ENCODE measurements at places on chromosomes 3 and 15. TPM values are rescaled to one million over a fixed set of nuclear protein-coding genes. Genes with fewer than 3 reads are reported as not detected.

Gene TIMP4
- not detected for total RNA-seq

- DNase-seq: no peak
Measured at GRCh38 chr3:65412588-65412987, 626.1 kb downstream of the MAGI1 start.

GRCh38 chr3:82927309-82928253, 1166.1 kb upstream of the GBE1 start:
- no peak for DNase-seq

Gene SH2D7
- not detected for total RNA-seq

DNA sequence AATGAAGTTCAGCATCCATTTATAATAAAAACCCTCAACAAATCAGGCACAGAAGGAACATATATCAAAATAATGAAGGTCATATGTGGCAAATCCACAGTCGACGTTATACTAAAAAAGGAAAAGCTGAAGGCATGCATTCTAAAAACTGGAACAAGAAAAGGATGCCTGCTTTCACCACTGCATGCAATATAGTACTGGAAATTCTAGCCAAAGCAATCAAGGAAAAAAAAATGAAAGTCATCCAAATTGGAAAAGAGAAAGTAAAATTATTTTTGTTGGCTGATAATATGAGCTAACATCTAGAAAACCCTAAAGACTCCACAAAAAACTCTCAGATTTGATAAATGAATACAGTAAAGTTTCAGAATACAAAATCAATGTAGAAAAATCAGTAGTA, 1123.2 kb downstream of the TBL1XR1 start:
- DNase-seq: no peak

Gene AQP9
- total RNA-seq: 0.12 TPM

Gene CDV3
- total RNA-seq: 153 TPM
